Suppressor macrophage (primary cell): ENCODE measurements at places on chromosomes 5 and 9.

DNA sequence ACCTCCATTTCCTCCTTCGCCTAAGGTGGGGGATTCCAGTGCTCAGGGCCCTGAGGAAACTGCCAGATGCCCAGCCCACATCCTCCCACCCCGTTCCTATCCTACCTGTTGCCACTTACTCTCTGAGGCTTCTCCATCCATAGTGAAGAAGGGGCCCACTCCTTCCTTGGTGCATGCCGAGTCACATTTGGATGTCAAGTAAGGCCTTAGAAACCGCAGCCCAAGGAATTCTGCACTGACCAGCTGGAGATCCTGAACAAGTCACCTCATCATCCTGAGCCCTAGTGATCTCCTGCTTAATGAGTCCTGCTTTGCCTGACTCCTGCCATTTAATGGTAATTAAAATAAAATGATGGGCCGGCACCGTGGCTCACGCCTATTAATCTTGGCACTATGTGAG is 6.7 kb upstream of the TNIP1 start:
- DNase-seq: no peak

GRCh38 chr5:54148858-54149257 is 161.5 kb downstream of the ARL15 start:
- no peak for DNase-seq

- DNase-seq: no peak
Observed at GRCh38 chr9:32554591-32554990, 2.2 kb upstream of the TOPORS start.

DNA sequence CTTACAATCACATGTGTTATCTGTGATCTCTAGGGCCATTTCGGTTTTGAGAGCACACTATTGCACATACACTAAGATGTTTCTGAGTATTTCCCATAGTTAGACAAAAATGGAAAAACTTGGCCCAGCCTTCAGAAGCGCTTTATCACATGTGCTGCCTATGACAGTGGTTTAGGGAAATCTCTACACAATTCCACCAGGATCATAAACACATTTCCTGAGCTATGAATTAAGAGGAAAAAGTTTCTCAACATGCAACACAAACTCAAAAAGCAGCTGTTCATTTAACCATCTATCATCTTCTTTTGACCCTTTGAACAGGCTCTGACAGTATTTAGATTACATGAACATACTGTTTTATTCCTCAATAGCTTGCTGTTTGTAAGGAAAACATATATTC is 15.1 kb downstream of the FGF1 start:
- no peak for DNase-seq

GRCh38 chr5:178286226-178287090 is 53.9 kb upstream of the PHYKPL start:
- DNase-seq: no peak

GRCh38 chr5:73284985-73285384 is 112.0 kb downstream of the TMEM174 start:
- DNase-seq: no peak

DNA sequence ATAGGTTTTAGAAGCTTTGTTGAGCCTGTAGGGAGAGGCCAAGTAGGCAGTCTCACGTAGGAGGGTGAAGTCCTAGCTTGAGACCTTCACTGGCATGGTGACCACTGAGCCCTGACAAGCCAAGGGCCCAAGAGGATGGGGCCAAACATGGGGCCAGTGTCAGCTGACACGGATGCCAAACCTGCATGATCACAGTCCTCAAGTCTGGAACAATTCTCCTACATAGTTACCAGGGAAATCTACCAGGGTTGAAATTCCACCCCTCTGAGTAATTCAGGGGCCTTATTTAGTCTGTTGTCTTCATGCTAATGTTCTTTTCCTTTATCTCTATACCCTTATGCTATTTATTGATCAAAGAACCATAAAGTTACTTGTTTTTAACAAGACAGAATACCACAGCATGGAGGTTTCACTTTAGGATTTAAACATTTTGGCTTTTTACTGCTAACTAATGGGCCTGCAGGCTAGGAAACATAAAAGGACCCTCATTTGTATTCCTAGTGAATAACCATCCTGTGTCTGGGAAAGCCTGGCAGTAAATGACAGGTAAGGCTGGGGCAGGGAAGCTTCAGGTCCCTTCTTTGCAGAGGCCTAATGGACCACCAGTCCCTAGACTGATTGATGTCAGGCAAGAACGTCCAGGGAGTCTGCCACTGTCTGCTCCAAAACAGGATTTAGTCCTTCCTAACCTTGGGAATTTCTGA is 140.8 kb downstream of the FGF1 start:
- DNase-seq: no peak

GRCh38 chr5:122404653-122405362 is 92.8 kb downstream of the SNCAIP start:
- no peak for DNase-seq

- no peak for DNase-seq
Observed at GRCh38 chr5:127754706-127755105, 51.5 kb downstream of the CCDC192 start.

GRCh38 chr5:360257-361027 is 38.9 kb downstream of the AHRR start:
- DNase-seq: peak; percentile 72

- peak; percentile 51 for DNase-seq
Observed at GRCh38 chr5:1793301-1793740, 6.3 kb downstream of the MRPL36 start.

DNA sequence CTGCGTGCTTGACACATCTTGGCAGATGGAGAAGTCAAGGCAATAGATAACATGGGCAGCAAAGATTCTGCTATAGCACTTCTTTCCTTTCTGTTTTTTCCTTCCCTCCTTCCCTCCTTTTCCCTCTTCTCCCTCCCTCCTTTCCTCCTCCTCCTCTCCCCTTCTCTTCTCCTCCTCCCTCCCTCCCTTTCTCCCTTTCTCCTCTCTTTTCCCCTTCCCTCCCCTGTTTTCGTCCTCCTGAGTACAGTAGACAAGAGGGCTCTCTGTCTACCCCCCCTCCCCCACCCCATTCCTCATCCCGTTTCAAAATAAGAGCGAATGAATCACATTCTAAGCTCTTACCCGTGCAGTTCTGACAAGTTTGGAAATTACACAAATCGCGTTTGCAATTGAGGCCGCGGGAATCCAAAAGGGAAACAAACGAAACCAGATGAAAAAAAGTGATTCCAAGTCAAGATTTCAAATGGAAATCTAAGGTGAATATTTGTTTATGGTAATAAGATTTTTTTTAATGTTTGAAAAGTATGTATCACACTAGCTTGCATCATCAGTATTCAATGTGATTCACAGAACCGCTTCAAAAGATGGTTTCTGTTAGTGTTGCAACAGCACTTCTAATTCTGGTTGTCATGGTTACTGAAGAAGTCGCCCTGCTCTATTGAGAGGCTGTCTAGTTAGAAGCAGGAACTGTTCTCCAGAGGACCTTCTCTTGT is 1.3 kb downstream of the NIM1K start:
- peak; percentile 87 for DNase-seq

DNA sequence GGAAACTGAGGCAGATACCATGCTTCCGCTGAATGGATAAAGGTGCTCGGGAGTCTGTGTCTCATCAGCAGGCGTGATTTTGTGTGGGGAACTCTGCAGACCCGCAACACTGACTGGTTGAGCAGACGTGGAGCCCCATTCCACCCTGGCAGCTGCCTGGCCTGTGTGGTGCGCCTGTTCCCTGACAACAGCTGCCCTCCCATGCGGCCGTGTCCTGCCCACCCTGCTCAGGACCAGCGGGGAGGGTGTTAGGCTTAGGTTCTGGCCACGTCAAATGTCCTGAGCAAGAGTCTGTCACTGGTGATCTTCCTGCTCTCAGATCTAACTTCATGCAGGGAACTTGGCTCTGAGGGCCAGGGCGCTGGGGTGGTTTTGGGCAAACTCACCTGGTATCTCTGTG is 417.7 kb upstream of the IRX4 start:
- no peak for DNase-seq

DNA sequence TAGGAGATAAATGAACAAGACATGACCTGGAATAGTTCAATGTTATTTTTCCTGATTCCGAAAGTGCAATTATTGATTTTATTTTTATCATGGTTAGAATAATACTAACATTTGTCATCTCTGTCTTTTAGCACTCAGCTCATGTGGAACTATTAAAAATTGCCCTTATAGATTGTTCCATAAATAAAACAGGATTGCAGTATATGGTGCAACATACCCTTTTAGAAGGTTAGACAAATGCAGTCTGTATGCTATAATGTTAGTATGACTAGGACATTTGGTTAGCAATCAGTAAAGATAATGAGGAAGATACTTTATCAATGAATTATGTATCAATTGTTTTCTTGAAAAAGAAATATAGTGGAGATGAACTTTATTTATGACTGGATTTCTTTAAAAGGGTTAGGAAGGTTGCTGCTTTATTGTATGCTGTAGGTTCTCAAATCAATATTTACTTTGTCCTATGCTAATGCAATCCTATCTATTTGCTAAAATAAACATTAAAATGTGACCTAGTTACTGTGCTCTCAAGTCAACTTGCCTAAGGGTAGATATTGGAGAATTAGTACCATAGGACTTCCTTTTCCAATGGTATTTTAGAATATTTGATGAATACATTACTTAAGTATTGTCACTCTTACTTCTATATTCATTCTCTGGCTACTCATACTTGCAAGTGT is 348.9 kb upstream of the ISL1 start:
- DNase-seq: no peak

GRCh38 chr5:107979291-107979690 is 308.6 kb upstream of the EFNA5 start:
- peak; percentile 16 for DNase-seq

- no peak for DNase-seq
Observed at GRCh38 chr5:138067945-138068344, 15.9 kb upstream of the WNT8A start.

DNA sequence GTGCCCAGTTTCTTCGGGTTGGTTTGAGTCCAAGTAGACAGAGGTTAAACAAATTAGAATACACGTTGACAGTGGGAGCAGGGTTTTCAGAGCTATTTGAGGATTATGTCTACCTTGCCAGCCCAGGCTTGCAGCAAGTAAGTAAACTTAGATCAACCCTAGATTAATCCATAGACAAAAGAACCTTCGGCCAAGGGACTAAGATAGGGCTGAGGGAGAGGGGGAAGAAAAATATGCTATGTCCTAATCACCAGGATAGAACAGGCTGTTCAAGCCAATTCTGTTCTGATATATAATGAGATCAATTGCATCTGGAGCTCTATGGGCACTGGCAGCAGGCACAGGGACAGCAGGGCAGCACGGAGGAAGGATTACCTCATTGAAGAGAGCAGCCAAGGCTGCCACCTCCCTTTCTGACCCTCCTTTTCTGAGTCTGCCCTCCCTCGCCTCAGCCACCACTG is 377.7 kb downstream of the PIK3R1 start:
- DNase-seq: no peak

DNA sequence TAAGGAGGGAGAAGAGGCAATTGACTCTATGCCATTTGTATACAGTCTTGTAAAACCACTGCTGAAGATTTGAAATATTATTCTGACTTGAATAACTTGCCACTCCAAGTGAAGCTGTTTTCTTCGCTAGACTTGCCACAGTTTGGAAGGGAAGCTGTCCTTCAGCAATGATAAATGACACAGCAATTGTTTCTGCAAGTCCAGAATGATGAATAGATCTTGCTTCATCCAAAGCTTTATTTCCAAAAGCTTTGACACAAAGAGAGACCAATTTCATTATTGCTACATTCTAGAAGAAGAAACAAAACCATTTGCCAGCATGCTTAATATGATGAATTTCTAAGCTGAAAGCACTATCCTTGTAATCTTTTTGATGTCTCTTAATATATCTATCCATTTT is 73.7 kb downstream of the ZNF366 start:
- DNase-seq: no peak

GRCh38 chr9:23412458-23412857 is 413.6 kb downstream of the ELAVL2 start:
- DNase-seq: no peak

- DNase-seq: no peak
Observed at GRCh38 chr9:18472841-18473251, 1.1 kb upstream of the ADAMTSL1 start.

DNA sequence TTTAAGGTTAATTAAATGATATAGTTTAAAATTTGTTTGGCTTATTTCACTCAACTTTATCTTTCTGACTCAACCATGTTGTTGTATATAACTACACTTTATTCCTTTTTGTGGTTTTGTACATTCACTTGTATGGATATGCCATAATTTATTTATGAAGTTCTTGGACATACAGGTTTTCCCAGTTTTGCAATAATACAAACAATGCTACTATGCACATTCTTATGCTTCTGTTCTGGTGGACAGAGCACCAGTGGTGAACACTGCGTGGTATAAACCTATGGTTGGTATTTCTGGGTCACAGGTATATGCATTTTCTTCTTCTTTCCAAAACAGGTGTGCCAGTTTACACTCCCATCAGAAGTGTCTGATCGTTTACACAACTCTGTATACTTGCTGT is 35.7 kb upstream of the TRIM14 start:
- DNase-seq: no peak

DNA sequence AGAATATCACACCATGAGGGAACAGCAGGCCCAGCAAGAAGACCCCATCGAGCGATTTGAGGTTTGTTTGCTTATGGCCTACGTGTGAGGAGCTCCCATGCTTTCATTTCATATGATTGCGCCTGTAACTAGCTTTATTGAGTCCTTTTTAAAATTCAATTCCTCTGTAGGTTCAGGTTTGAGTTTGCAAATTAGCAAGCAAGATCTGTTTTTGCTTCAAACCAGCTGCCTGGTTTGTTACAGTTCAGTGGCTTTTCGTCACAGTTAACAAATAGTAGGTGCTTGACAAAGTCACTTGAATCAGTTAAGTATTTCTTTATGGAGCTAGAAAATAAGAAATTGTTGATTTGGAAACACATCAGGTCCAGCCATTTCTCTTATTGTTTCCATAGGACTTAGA is 56.3 kb downstream of the GPR21 start:
- no peak for DNase-seq

GRCh38 chr9:110599468-110599867 is 19.9 kb upstream of the SVEP1 start:
- DNase-seq: peak; percentile 14

DNA sequence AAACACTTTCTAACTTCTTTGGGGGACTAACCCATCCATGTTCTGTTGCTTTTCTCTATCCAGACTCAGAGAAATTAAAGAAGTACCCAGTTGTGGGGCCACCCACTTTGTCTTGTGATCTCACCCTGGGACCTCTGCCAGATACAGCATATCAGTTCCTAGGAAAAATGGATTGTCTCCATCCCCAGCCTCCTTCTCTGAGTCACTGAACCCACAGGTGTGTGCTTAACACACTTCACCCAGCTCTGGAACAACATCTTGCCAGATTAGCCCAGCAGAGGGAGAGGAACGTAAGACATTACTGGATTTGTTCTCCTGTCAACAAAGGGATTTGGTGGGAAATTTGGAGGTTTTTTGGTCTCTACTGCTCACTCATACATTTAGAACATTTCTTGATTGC is 19.2 kb downstream of the FAM240B start:
- DNase-seq: peak; percentile 7

GRCh38 chr5:161278739-161279660 is 267.5 kb downstream of the GABRB2 start:
- no peak for DNase-seq

- no peak for DNase-seq
Observed at GRCh38 chr9:133627341-133627740, 8.8 kb upstream of the DBH start.
